Germinal center (tissue), 1 donor: ENCODE measurements at places on chromosomes 12 and 14.

DNA sequence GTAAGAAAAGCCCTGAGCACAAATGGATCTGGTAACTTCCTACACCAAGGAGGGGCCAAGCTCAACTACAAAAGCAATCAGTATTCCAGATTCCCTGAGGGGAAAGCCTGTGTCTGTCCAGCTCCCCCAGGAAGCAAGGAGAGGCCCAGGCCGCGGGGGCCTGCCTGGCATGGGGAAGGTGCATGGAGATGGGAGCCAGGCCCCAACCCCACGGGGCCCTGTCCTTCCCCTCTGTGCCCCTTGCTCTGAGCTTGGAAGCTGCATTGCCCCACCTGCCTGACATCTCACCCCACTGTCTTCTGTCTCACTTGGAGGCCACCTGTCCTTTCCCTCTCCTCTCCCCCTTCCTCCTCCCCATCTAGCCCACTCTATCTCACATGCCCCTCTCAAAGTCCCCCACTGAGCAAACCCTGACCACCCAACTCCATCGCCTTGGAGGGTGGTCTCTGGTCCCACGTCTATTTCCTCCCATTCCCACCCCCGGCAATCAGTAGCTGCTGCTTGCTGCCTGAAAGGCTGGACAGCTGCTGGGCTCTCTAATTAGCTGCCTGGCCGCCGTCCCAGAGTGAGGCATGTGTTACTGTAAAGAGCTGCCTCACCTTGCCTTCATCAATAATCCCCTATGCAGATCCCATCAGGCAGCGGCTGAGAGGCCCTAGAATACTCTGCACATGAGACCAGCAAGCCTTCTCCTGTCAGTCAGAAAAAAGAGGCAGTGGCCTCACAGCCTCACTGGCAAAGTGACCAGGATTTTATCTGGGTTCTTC is 3.4 kb upstream of the TMEM229B start:
- no peak for DNase-seq

DNA sequence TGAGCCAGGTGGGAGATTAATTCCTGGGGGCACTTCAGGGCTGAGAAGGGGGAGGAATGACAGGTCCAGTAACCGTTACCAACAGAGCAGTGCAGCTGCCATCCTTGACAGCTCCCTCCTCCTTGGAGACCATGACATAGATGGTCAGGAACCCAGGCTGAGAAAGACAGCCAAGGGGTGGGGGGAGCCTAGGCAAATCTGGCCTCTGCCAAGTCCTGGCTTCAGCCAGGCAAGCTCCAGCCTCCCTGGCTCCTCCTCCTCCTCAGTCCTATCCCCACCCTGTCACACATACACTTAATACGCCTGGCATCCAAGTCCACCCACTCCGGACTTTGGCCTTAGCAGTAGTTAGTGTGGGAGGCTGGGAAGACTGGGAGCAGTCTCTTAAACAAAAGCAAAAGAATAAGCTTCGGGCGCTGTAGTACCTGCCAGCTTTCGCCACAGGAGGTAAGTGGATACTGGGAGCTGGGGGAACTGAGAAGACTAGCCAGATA is at the start of gene RDH5:
RDH5 (plus strand) TSS at position 323 of the 494 bp plus-strand sequence. CDS start 792 bp downstream, outside the sequence.
- DNase-seq, result no peak

DNA sequence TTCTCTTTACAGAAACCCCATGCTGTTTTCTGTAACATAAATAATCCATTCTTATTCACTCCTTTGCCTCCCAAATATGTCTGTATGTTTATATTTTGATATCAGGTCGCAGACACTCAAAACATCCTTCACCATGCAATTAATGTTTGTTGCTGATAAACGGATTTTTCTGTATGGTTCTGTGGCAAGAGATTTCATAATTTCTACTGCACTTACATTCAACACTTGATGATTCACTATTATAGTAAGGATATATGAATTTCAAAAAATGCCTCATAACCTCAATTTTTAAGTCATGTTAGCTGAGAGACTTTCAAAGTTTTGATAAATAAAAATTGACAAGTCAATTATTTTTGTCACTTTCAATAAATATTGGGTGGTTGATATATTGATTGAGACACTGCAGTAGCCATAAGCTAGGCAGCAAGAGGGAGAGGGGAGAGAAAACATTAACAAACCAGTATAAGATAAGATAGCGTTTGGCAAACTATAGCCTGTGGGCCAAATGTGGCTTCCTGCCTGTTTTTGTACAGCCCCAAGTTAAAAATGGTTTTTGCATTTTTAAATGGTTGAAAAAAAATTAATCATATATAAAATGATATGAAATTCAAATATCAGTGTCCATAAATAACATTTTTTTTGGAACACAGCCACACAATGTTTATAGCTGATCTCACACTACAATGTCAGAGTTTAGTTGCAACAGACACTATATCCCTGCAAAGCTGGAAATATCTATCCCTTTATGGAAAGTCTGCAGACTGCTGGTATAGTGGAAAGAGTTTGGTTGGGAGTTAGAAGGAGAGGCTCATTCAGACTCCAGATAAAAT is 18.3 kb downstream of the ALDH6A1 start:
- no peak for DNase-seq

DNA sequence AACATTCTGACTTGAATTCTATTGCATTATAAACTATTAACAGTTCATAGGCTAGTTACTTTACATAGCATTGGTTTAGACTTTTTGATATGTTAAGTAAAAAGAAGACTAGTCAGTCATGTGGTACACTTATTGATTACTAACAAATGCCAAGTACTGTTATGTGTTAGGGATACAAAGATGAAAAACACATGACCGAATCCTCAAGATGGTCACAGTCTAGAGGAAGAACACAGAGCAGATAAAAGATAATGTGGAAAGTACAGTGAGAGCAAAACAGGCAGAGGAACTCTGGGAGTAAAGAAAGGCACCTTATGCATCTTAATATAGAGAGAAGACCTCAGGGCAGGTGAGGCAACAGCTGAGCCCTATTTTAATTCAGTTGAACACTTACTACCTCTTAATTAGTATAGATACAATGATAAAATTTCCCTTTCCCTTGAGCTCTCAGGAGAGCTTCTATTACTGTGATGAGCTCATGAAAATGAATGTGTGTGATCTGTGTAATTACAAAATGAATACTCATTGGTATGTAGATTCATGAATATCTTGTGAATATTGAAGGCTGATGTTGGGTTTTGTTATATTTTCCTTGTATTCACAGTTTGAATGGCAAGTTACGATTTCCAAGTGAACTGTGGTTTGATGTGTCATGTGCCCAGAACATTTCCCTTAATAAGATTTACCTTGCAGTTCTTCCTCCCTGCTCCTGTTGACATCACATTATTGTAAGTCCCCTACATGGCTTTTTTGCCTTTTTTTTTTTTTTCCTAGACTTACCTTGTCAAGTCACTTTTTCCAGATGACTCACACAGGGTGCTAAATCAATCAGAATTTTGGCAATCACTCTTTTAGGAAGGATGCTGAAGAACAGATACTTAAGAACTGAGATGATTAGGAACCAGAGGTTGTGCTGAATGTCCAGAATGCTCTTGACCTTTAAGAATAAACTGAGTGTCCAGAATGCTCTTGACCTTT is 29.5 kb upstream of the MSRB3 start:
- DNase-seq, result no peak

- peak; percentile 75 for DNase-seq
Measured at GRCh38 chr14:23562822-23563472, 4.6 kb downstream of the AP1G2 start.
